ENCODE measurements at places on chromosomes 7 and 10.

- DNase-seq, result no peak
These were observed 50.6 kb upstream of the TES start for GRCh38 chr7:116159711-116160110.

GRCh38 chr7:2384354-2385243 lies 18.8 kb upstream of the CHST12 start:
- DNase-seq, result no peak

DNA sequence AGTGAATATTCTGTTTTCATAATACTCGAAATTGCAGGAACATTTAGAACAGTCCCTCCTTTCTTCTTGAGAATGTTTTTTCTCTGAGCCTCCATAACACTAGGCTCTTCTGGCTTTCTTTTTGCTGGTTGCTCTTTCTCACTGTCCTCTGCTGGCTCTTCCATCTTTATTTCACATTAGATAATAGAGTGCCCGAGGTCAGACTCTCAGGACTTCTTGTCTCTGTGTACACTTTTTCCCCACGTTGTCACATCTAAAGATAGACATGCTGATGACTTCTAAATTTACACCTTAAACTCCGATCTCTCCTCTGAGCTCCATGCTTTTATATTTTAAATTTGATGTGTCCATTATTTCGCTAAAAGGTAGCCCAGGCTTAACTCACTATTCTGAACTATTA lies 15.4 kb upstream of the LRRN3 start:
- DNase-seq, result no peak

DNA sequence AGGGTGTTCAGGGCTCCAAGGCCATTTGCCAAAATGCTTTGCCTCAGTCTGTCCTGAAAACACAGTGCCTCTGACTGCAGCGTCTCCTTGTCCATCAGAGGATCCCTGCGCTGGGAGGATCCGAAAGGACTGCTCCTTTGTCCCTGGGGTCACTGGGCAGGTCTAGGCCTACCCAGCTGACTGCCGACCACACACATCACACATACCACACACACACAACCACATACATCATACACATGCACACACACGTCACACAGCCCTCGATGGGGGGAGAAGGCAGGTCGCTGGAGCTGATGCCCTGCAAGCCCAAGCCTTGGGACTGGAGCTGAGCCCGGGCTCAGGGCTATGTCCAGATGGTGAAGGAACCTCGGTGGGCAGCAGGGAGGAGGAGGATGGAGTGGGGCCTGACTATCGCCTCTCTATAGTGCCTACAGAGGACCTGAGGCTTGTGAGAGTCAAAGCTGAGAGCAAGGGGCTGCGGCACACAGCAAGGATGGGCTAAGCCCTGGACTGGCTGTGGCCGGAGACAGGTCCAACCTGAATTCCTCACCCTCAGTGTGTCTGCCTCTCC lies 29.1 kb downstream of the GPRIN2 start:
- DNase-seq, result no peak

DNA sequence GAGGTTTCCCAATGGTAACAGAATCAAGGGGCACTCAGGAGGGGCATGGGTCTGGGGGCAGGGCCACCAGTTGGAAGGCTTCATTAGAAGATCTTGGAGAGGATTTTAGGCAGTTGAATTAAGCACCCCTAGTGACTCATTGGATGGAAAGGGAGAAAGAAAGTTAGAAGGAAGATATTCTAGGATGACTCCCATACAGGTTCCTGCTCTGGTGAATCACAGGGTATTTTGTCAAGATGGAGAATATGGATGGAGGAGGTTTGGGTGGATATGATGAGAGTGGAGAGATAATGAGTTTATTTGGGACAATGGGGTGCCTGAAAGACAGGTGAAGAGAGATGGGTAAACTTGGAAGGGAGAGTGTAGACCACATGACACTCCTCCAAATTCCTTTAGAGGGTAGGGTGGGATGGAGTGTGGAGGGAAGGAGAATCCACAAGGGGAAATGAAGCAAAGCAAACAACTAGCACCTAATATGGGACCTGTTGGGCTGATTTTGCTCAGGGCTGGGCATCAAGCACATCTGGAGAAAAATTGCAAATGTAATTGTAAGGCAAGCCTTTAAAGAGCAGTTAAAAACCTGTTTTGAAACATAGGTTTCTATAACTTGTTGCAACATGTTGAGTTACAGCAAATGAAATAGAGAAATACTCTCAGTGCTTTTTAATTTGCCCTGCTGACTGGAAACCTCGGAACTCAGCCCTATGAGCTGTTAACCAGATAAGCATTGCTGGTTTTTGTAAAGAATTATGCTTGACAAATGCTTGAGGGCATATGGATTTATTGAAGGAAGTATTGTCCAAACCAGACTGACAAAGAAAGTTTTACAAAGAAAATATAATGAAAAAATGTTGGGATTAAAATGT lies 2.9 kb upstream of the ENTPD7 start:
- no peak for DNase-seq

DNA sequence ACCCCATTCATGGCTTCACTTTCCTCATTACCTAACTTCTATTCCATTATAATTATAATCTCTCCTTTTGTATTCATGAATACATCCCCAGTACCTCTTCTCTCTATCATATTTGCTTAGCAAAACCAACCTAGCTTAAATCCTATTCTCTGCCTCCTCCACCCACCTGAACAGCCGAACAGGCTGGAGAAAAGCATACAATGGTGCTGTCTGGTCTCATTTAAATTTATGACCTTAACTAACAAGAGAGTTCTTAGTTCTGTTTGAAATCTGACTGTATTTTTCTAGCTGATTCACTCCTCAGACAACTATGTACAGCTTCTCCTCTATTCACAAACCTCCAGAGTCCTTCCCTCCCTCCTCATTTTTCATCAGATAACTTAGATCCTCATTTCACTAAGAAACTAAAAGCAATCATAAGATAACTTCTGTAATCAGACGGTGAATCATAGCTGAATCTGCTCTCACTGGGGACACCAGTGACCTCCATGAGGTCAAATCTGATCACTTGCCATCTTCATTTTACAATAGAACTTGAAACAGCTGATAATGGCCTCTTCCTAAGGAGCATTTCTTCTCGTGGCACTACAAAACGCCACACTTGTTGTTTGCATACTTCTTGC lies 233.9 kb upstream of the AOAH start:
- DNase-seq, result no peak

GRCh38 chr7:78172933-78173591 lies 374.5 kb downstream of the PHTF2 start:
- DNase-seq, result no peak
